ENCODE measurements at places on chromosomes 2 and 18. TPM values are rescaled to one million over a fixed set of nuclear protein-coding genes. Genes with fewer than 3 reads are reported as not detected.

Gene HNMT
- total RNA-seq, result 0.33 TPM

Gene HOXD13
- not detected for total RNA-seq

Gene RAB6D
- under 0.01 TPM for total RNA-seq

Gene TLX2
- total RNA-seq, result not detected

Gene SH3RF3
- 9.1 TPM for total RNA-seq

Gene RNASEH1
- total RNA-seq, result 26.1 TPM

Gene TYW5
- total RNA-seq, result 3.0 TPM

Gene SPATA3
- total RNA-seq, result not detected

Gene DOK6
- total RNA-seq, result 5.2 TPM

Gene LAMA1
- total RNA-seq, result 17.5 TPM

Gene CEP192
- 20.5 TPM for total RNA-seq

Gene RGPD3
- 0.13 TPM for total RNA-seq

Gene TTR
- not detected for total RNA-seq

Gene CIB4
- total RNA-seq, result not detected

Gene GPR45
- total RNA-seq, result 0.25 TPM

Gene OR6B2
- not detected for total RNA-seq

Gene RNU2-63P
- not detected for total RNA-seq

Gene LRP2
- 6.1 TPM for total RNA-seq

Gene CPLX4
- not detected for total RNA-seq

Gene TIA1
- total RNA-seq, result 46.0 TPM

Gene RFX8
- 0.25 TPM for total RNA-seq

Gene PRKAG3
- not detected for total RNA-seq

Gene IFIH1
- total RNA-seq, result 6.3 TPM

Gene KCMF1
- total RNA-seq, result 33.1 TPM

Gene DSG4
- total RNA-seq, result under 0.01 TPM

Gene REG1B
- not detected for total RNA-seq

Gene UNC80
- not detected for total RNA-seq

Gene RPRM
- not detected for total RNA-seq

Gene DSG1
- total RNA-seq, result not detected

Gene TNS1
- 61.0 TPM for total RNA-seq

Gene AP1S3
- 26.5 TPM for total RNA-seq

Gene SUCLG1
- total RNA-seq, result 39.4 TPM

Gene CNOT9
- 44.2 TPM for total RNA-seq

Gene PTPRN
- total RNA-seq, result 0.49 TPM

Gene SLC30A3
- under 0.01 TPM for total RNA-seq
